Regular cardiac myocyte (primary cell): ENCODE measurements at places on chromosomes 1 and 21. TPM values are rescaled to one million over a fixed set of nuclear protein-coding genes. Genes with fewer than 3 reads are reported as not detected.

Gene LYPD8
- total RNA-seq, result 0.28 TPM in 1 of 2 replicates, not detected in the other

Gene LCE6A
- not detected in 2 replicates for total RNA-seq

Gene C2CD4D
- total RNA-seq, result not detected in 2 replicates

Gene NFASC
- 13.8 and 42.6 TPM in 2 replicates for total RNA-seq

Gene OR2L5
- total RNA-seq, result not detected in 2 replicates
